ENCODE measurements at places on chromosomes 2 and 18.

DNA sequence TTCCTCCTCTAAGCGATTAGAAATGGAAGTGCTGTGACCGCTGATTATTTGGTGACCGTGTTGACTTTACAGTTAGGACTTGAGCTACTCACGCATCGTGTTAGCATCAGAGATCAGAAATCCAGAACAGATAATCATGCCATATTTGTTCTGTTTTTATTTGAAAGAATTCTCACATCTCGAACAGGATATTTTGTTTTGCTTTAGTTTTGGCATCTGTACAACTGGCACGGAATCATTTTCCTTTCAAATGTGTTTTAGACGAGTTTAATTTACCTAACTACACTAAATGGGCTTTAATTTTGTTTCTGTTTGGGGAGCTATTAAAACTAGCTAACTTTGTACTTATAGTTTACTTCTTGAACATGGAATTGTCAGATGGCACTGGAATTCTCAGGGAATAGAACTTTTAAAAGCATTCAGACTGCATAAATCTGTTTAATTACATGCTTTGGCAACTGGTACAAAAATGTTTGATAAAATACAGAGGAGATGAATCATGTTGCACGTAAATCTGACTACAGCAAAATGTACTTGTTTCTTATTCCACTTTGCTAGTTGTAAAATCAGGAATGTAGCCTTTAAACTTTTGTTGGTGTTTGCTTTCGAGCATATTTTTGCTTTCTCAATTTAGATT, 1.4 kb downstream of the ITPRID2 start:
- DNase-seq, result no peak

GRCh38 chr2:103361712-103362111, 599.9 kb downstream of the TMEM182 start:
- no peak for DNase-seq

DNA sequence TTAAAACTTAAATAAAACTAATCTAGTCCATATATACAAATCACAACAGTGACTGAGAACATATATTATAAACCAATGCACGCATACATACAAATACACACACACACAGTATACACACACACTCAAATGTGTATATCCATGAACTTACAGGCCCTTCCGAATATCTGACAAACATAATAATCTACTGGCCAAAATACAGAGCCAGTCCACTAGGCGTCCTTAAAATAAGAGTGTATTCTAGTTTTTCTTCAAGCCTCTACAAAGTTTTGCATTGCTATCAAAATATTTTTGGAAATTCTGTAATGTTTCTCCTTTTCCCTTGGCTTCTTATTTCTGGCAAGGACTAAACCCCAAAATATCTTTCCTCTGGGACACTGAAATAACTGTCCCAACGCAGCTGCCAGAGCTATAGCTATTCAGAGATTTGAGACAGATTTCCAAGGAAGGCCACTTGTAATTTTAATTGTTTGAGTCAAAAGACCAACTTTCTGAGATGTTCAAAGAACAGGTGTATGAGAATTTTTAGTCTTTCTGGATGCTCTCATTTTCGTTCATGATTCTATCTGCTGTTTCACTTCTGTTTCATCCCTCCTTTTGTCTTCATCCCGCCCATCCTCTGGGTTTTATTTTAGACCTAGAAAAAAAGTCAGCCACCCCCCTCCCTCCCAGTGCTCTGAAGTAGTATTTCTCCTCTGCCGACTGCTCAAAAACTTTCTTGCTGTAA, 24.1 kb upstream of the SP3 start:
- DNase-seq, result no peak

- no peak for DNase-seq
Observed at GRCh38 chr2:241891988-241892298, 22.4 kb downstream of the RTP5 start.

- DNase-seq, result no peak
Observed at GRCh38 chr2:60311524-60311923, 241.9 kb downstream of the BCL11A start.

- no peak for DNase-seq
Observed at GRCh38 chr18:28034567-28034966, 142.4 kb downstream of the CDH2 start.

DNA sequence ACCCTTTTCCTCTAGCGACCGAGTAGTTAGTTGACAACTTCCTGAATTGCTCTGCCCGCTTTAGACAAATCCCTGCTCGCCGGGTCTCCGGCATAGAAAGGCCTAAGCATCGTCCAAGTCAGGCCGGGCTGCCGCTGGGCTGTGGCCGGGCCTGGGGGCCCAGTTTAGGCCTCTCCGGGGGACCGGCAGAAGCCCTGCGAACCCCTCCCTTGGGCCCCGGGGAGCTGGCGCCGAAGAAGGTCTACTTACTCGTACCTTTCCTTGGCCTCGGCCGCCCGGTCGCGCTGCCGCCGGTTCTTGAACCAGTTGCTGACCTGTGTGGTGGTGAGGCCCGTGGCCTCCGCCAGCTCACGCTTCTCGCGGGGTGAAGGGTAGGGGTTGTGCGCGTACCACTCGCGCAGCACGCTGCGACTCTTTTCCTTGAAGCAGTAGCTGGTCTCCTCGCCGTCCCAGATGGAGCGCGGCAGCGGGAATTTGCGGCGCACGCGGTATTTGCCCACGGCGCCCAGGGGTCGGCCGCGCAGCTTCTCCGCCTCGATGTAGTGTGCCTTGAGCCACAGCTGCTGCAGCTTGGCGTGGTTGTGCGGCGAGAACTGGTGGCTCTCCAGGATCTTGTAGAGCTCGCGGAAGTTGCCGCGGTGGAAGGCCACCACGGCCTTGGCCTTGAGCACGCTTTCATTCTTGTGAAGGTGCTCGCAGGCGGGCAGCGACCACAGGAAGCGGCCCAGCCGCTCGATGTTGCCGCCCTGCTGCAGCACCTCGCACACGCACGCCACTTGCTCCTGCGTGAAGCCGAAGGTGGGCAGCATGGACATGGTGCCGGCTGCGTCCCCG, 739 bp downstream of the SIX2 start:
- no peak for DNase-seq

DNA sequence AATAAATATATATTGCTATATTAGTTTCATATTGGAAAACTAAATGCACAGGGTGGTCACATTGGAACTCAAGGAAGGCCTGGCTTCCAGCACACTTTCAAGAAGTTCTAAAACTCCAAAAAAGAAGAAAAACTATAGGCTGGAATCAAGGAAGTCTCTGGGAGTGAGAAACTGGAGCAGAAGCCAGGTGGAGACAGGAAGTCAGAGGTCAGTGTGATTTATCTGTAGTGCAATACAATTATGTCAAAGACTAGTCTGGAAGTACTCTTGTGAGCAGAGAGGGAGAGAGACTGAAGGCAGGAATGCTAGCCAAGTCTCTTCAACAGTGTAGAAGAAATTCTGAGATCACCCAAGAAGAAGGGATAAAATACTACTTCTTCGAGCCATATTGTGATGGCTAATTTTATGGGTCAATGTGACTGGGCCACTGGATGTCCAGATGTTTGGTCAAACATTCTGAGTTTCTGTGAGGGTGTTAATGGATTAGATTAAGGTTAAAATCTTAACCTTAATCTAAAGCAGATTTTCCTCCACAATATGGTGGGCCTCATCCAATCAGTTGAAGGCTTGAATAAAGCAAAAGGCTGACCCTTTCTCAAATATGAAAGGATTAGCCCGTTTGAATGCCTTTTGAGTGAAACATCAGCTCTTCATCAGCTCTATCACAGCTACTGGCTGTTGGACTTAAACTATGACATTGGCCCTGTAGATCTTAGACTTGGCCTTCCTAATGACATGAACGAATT, 208.0 kb downstream of the TDRD15 start:
- DNase-seq, result no peak

GRCh38 chr2:165562233-165562632, 92.7 kb downstream of the CSRNP3 start:
- no peak for DNase-seq

DNA sequence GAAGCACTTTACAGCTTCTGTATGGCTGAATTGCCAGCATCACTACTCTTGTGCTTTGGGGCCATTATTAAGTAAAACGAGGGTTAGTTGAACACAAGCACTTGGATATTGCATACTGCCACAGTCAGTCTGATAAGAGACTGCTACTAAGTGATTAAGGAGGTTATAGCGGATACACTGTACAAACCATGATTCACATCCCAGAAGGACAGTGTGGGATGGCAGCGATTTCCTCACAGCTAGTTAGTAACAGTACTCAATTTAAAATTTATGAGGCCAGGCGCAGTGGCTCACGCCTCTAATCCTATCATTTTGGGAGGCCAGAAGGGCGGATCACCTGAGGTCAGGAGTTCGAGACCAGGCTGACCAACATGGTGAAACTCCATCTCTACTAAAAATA, 2.6 kb upstream of the BMPR2 start:
- no peak for DNase-seq

- no peak for DNase-seq
Observed at GRCh38 chr2:136085453-136086209, 32.3 kb downstream of the CXCR4 start.

DNA sequence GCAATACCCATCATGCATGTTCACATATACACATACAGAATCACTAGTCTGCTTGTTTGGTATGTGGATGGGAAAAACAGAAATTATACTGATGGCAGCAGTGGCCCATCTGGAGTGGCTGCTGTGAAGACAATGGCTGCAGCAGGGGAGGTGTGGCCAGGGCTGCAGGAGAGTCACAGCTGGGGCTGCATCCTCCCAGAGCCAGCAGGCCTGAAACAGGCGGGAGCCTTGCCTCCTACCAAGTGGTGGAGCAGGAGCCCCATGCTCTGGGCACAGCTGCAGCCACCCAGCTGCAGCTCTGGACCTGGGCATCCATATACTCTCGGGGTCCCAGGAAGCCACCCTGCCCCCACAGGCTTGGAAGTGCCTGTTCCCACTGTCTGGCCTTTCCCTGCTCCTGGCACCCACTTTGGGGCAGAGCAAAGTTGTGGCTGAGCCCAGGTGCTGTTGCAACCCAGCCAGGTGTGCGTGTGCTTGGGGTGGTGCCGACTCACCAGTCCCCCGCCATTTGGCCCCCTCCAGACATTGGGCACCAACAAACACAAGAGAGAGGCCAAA, 136.6 kb downstream of the SPAG16 start:
- no peak for DNase-seq

DNA sequence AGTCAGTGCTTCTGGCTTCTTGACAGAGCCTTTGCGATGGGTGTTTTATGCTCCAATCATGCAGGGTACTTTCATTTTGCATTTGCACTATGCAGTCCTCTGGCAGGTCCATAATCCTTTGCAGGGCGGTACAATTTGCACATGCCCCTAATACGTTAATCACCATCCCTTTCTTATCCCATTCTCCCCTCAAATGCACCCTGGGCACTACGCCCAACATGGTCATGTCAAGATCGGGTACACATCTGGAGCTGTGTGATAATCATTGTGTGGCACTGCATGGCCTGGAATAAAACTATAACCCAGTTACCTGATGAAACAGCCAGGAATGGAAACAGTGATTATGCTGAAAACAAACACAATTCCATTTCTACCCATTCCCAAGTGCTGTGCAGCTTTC, 27.7 kb downstream of the LOXHD1 start:
- no peak for DNase-seq

DNA sequence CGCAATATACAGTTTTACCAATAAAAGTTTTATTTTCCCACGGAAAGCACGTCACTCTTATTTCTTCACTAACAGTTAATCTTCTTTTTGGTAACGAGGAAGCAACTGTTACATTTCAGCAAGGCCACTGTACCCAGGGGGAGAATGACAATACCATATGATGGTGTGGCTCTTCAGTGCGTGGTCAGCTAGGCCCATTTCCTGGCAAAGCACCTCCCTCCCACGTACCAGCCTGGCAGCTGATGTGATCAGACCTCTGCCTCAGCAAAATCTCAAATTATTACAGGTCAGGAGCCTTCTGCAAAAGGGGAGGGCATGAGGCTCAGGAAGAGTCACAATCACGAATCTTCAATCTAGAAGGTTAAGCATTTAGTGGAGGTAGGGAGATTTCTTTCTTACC, 55.4 kb downstream of the KLF7 start:
- no peak for DNase-seq

GRCh38 chr18:39051013-39051412, 1485.4 kb upstream of the CELF4 start:
- DNase-seq, result no peak

GRCh38 chr2:208407667-208408066, 1.1 kb downstream of the PTH2R start:
- DNase-seq, result no peak

- no peak for DNase-seq
Observed at GRCh38 chr2:175234153-175234552, 52.6 kb upstream of the ATP5MC3 start.

DNA sequence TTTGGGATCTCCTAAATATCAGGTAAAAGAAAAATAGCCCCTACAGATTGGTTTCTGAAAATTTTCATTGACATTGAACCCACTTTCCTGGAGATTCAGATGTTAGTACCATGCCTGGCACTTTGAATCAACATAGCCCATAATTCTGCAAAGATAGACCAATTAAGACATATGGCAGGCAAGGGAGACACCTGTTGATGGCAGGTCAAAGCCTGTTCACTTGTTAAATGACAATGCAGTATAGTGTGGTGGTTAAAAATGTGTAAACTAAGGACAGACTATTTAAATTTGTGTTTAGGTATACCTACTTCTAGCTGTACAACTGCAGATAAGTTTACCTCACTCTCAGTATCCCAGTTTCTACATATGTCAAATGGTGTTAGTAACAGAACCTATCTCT, 178.1 kb upstream of the MMADHC start:
- DNase-seq, result no peak

DNA sequence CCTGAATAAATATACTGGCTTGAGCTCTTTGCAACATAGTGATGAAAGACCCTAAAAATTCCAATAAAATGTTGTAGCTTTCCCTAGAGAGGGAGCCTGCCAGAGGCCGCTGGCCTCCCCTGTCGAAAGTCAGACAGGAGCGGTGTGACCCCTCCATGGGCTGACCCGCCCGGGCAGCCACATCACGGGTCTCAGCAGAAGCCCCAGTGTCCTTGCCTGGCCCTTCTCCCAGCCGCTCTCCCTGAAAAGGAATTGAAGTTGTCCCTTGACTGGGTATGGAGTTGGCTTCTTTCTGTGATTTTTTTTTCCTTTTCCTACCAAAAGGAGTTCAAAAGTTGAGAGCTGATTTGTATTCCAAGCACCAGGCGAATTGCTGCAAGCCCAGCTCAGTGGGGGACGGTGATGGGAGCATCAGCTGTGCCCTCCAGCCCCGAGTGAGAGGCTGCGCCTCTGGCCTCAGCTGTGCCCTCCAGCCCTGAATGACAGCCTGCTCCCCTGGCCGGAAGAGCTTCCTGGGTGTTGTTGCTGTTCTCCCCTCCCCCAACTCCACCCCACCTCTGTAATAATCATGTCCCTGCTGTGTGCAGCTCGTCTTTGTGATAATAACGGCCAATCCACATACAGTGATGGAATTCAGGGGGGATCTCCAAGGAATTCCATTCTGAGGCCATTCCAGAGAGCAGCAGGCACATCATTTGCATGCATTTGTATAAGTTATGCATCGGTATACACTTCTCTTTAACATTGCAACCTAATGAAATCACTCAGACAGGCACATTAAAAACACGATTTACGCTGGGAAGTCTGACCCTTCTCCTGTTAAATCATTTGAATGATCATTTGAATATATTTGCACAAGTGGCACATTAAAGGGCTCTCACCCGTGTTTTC, 501.0 kb downstream of the EIPR1 start:
- DNase-seq, result no peak
